ENCODE measurements at places on chromosomes 3 and 15.
A peak's percentile ranks its signal among the peaks of the same experiment; 100 is the strongest.

- no peak for DNase-seq
These were observed 776 bp downstream of the VGLL3 start for GRCh38 chr3:86990012-86990733.

- DNase-seq, result no peak
These were observed 10.5 kb downstream of the C15orf61 start for GRCh38 chr15:67531379-67531914.

GRCh38 chr3:8492744-8493511, 8.7 kb upstream of the LMCD1 start:
- DNase-seq, result no peak

DNA sequence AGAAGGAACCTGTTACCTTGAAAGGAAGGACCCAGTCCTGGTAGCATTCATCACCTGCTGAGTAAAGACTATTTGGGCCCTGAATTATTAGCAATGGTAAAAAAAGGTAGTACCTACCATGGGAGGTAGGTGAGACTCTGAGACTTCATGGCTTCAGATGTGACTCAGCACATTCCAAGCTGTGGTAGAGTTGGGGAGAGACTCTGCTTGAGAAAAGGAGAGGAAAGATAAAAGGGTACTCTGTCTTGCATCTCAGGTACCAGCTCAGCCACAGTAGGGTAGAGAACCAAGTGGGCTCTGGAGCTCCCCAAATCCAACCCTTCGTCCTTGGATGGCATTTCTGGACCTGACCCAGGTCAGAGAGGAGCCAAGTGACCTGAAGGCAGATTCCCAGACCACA, 430.4 kb downstream of the TBL1XR1 start:
- DNase-seq, result no peak

- no peak for DNase-seq
These were observed 590.1 kb downstream of the UNC13C start for GRCh38 chr15:54568381-54568780.

GRCh38 chr15:40392986-40393948, 10.7 kb downstream of the KNSTRN start:
- no peak for DNase-seq

GRCh38 chr3:23612296-23612891, 193.4 kb upstream of the UBE2E1 start:
- no peak for DNase-seq

DNA sequence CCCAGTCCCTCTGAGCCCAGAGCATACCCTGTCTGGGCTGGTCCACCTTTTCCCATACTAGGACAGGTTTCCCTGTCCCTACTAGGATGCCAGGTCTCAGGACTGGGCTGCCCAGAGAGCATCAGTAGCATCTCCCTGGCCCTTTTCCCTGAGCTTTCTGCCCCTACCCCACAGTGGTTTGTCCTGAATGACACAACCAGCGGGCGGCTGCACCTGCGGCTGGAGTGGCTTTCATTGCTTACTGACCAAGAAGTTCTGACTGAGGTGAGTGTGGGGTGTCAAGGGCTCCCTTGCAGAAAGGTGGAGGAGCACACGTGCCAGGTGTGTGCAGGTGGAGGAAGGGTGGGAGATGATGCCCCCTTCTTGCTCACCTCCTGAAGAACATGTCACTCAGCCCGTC, 33.5 kb downstream of the ESYT3 start:
- no peak for DNase-seq

- DNase-seq, result peak; percentile 61
These were observed 62.7 kb downstream of the EOMES start for GRCh38 chr3:27659279-27660021.

- no peak for DNase-seq
These were observed 122.2 kb upstream of the C2CD4B start for GRCh38 chr15:62287066-62287857.

GRCh38 chr3:148773805-148774204, 53.8 kb upstream of the CPB1 start:
- DNase-seq, result no peak
